Osteoblast (primary cell): ENCODE measurements at places on chromosomes 3 and 15. TPM values are rescaled to one million over a fixed set of nuclear protein-coding genes. Genes with fewer than 3 reads are reported as not detected.

GRCh38 chr3:169613895-169614294, 49.6 kb downstream of the MECOM start:
- H3K27me3 ChIP-seq, result no peaks in the 10 kb centered on the region
- no peaks in the 10 kb centered on the region for H3K36me3 ChIP-seq
- no peak overlapping the region for H3K4me3 ChIP-seq
- H3K4me1 ChIP-seq, result no peaks in the 10 kb centered on the region

GRCh38 chr3:175338775-175339535, 479.8 kb downstream of the NAALADL2 start:
- H3K4me3 ChIP-seq, result no peak overlapping the region
- H3K4me1 ChIP-seq, result peaks cover 18% of the 10 kb centered on the region
- no peaks in the 10 kb centered on the region for H3K27me3 ChIP-seq
- H3K27ac ChIP-seq, result no peak overlapping the region
- H3K36me3 ChIP-seq, result no peaks in the 10 kb centered on the region

The CLCN2 gene
- 3.2 and 4.3 TPM in 2 replicates for total RNA-seq

The CCR9 gene
- total RNA-seq, result not detected in 2 replicates
